ENCODE measurements at places on chromosomes 4 and X.

- no peak for DNase-seq
Observed at GRCh38 chrX:24553011-24553410, 87.9 kb downstream of the PDK3 start.

GRCh38 chrX:153908219-153908860 is 3.9 kb downstream of the AVPR2 start:
- DNase-seq = no peak

DNA sequence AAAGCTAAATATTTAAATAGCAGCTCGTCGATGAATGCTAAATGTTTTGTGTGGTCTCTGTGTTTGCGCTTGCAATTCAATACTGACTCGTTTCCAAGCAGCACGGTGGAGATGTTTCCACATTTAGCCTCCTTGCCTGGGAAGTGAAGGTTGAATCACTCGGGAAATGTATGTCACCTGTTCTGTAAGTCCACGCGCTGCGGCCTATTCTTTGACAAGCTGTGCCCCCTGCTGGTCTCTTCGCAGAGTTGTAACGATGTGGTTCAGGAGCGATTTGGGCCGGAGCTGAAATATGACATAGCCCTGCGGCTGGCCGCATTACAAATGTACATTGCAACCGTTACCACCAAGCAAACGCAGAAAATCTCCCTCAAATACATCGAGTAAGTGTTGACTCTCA is 89.6 kb upstream of the PRPS2 start:
- DNase-seq = peak; percentile 55

- DNase-seq = no peak
Observed at GRCh38 chrX:69307756-69308155, 142.5 kb upstream of the PJA1 start.

DNA sequence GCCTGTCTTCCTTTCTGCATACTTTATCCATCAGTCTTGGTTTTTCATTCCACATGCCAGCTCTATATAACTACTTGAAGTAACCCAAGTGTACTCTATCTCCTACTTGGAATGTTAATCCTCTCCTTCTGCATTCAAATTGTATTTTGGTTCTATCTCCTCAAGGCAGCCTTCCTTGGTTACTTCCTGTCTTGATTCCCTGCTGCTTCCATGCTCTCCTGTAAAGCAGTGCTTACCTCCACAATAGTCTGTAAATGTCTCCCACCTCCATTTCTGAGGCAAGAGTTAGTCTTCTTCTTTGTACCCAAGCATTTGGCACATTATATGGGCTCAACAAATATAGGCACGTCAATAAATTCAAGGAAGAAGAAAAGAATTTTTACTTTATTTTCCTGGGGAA is 298.4 kb downstream of the ARHGAP24 start:
- no peak for DNase-seq

GRCh38 chr4:53840643-53841042 is 223.8 kb downstream of the CHIC2 start:
- no peak for DNase-seq

DNA sequence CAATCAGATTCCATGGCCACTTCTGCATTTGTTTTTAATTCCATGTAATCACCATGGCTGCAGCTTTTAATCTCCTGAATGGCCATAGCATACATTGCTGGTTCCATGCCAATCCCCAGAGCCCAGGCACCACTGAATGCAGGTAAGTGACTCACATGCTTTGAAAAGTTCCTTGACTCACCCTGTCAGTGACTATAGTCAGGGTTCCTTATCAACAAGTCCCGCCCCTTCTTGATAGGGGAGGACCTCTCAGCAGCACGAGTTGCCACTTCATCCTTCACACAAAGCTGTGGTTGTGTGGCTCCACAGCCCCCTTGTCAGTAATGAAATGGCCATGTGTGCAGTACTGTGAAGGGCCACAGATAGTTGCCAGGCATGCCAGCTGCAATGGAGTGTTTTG is 516.6 kb downstream of the PPARGC1A start:
- no peak for DNase-seq

DNA sequence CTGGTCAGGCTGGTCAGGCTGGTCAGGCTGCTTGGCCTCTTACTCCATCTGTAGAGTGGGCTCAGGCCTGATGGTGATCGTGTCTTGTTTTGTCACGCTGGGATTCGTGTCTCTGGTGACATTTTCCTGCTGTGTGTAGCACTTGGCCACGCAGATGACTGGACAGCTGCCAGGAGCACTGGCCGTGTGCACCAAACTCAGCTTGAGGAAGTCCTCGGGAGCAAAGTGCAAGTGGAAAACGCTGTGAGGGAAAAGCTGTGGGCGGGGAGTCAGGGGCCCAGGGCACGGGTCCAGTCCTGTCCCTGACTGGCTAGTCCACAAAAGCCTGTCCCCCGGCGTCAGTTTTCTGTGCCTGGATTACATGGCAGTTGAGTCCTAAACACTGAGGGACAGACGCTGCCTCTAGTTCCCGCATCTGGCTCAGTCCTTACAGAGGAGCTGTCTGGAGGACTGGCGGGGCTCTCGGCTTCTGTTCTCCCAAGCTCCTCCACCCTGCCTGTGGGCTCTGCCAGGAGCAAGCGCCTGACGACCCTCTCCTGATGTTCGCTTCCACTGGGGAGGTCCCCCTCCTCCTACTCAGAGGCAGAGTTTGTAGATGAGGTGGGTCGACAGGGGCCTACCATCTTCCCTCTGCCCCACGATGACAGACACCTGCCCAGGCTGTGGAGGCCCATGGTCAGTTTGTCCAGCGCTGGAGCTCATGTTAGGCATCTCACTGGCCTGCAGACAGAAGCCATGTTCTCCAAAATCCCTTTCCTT is 35.9 kb upstream of the GRPEL1 start:
- DNase-seq = no peak

DNA sequence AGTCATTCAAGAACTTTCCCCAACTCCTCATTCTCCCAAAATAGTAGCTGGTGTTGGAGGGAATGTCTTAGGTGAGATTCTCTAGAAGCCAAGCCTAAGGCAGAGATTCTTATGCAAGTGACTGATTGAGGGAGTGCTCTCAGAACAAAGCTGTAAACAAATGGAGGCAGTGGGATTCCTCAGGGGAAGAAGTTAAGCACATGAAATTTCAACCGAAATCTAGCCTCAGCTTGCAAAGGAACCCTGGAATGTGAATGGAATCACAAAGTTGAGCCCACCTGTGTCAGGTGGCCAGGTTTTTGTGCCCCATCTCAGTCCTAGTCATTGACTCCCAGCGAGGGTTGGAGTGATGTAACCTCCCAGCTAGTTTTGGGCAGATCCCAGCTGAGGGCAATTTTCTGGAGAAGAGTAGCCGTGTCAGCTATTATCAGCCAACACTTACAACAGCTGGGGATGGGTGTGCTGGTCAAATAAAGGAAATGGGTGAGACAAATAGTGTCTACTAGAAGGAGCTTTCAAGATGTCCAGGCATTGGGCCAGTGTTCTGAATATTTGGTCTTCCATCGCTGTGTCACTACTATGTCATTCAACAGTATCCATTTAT is 29.7 kb upstream of the FGF2 start:
- no peak for DNase-seq

GRCh38 chr4:84878090-84878489 is 88.4 kb downstream of the WDFY3 start:
- DNase-seq = no peak

GRCh38 chr4:140249351-140249750 is 95.4 kb upstream of the MAML3 start:
- DNase-seq = no peak

DNA sequence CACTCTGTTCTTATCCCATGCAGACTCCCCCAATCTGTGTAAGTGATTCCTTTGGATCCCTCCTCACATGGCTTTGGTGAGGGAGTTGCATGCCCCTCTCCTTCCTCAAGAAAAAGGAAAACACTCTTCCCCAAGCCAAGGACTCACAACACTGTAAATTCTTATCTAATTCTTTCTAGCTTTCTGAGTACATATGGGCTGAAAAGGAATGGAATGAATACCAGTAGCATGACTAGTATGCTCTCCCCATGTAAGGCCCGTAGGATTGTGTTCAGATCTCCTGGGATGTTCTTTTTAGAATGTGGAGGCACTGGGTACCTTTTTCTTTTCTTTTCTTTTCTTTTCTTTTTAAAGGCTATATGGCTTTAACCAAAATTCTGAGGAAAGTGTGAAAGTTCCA is 17.0 kb upstream of the MAGED1 start:
- DNase-seq = no peak

DNA sequence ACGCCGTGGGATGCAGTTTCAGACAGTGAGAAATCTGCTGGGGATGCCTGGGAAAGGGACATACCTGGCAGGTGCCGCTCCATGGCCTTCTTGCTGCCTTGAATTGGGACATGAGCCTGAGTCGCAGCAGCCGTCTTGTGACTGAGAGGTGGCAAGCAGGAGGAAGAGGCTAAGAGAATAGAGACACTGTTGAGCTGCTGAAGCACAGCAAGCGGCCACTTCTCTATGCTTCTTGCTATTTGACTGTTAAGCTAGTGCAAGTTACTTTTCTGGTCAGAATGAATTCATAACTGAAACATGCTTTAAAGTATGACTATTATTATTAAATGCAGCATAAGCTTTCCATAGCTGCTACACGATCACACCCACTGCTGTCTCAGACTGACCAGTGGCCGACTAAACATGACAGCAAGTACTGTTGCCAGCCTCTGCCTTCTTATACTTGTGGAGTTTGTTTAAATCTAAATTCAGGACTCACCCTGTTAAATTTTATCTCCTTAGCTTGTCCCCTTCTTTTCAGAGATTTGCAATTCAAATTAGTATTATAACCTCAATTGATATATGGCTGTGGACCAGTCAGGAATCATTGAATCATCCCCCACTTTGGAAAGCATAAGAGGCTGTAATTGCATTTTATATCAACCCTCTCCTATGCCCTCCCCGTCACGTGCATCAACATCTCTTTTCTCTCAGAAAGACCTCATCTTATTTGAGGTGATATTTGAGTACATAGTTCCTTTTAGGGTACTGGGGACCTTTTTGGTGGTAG is 24.8 kb upstream of the ACSL1 start:
- no peak for DNase-seq

DNA sequence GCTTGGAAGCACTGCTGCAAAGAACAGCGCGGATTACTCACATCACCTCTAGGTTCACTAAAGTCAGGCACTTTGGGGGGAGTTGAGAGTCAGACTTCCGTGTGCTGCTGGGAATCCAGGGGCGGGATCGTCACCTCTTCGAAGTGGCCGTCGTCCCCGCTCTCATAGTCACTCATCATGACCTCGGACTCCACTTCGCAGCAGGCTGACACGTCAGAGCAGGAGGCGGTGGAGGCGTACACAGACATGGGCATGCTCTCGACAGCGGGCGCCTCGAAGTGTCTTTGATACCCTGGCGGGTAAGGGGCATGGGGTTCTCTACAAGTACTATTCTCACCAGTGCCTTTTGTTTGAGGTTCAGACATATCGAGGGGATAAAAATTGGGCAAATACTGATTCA is 33.1 kb upstream of the MTNR1A start:
- DNase-seq = no peak

DNA sequence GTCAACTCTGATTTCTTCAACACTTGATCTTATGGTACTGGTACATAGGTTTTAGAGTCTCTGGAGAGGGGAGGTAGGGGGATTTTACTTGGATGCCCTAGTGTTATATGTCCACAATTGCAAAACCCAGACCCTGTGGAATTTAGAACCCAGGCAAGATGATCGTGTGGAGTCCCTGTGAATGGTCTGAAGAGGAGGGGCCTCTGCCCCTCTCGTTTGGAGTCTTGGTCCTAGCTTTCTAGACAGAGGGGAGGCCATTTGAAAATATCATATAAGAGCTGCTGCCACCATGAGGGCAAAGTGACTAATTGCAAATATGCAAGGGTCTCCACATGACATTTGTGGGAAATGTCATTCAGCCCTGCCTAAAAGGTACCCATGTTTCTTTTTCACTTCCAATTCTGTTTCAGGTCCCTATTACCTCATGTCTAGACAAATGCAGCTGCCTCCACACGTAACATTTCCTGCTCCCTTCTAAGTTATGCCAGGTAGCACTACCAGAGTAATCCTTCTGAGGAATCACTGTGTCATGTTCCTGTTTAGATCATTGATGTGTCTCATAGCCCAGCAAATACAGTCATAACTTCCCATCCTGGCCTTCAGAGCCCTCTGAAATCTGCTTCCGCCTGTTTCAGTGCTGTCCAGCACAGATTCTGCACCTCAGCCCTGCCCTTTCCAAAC is 126.8 kb downstream of the KLHL8 start:
- DNase-seq = no peak

DNA sequence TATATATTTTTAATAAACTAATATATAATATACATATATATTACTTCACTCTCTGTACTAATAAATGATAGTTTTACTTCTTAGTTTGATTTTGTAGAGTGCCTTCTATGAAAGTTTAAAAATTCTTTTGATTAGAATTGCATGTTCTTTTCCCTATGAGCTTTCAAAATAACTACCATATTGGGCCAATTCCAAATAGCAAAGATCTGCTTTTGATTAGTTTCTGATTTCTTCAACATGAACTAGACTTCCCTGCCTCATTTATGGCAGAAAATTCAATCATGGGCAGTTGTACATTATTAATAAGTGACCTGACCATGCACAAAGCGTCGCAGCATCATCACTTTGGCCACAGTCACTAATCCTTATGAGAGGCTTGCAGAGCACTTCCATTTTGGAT is 48.9 kb upstream of the TEX13A start:
- DNase-seq = no peak

- DNase-seq = no peak
Observed at GRCh38 chr4:102474736-102475504, 26.2 kb upstream of the NFKB1 start.

- no peak for DNase-seq
Observed at GRCh38 chr4:54730581-54730980, 72.8 kb downstream of the KIT start.

GRCh38 chrX:101407167-101407747 is 468 bp downstream of the GLA start:
- DNase-seq = no peak

GRCh38 chr4:158519226-158519625 is 2.5 kb upstream of the RXFP1 start:
- DNase-seq = no peak

DNA sequence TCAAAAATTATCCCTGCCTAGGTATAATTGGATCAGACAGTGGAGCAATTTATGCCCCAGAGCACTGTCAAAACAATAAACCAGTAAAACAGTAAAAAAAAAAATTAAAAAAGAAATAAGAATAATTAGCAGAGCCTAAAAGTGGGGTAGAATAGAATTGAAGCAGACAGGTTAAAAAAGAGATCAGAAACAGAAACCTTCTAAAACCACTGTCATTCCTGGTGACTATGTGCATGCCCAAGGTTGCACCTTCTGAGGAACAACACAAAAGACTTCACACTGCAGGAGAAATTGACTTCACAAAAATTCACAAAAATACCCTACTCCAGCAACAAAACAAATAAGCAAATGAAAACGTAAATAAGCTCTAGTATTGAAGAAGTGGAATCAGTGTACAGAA is 168.6 kb downstream of the SPANXA1 start:
- no peak for DNase-seq

GRCh38 chr4:99389606-99390005 is 37.1 kb upstream of the ADH1C start:
- DNase-seq = no peak

DNA sequence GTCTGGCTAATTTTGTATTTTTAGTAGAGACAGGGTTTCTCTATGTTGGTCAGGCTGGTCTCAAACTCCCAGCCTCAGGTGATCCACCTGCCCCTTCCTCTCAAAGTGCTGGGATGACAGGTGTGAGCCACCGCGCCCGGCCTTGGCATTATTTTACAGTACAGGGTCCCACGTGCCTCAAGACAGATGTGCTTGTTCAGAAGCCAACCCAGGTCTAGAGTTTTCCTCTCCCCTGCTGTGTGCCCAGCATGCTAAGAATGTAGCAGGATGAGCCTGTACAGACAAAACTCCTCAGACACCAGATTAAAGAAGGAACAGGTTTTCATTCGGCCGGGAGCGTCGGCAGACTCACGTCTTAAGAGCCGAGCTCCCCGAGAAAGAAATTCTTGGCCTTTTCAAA is 42.2 kb downstream of the CRLF2 start:
- no peak for DNase-seq

GRCh38 chr4:4651811-4652755 is 110.2 kb upstream of the STX18 start:
- no peak for DNase-seq

Data from breast epithelium (tissue), 4 donors.